Heart left ventricle (tissue), 16 donors: ENCODE measurements at places on chromosomes 6 and 20. TPM values are rescaled to one million over a fixed set of nuclear protein-coding genes. Genes with fewer than 3 reads are reported as not detected.
A peak's percentile ranks its signal among the peaks of the same experiment; 100 is the strongest.

PSMB9 gene
- total RNA-seq: 17.0 TPM

COL9A3 gene
- total RNA-seq: 6.0 TPM

C20orf96 gene
- 0.64 TPM for total RNA-seq

SFTA2 gene
- total RNA-seq: not detected

PDE10A gene
- 11.3 TPM for total RNA-seq

WFDC2 gene
- total RNA-seq: 4.7 TPM

MOCS3 gene
- total RNA-seq: 2.8 TPM

DNAH8 gene
- total RNA-seq: 0.50 TPM

CASP8AP2 gene
- 12.8 TPM for total RNA-seq

LY86 gene
- 0.75 TPM for total RNA-seq

ADGB gene
- total RNA-seq: not detected

HLA-F gene
- 34.7 TPM for total RNA-seq

C6orf141 gene
- 1.2 TPM for total RNA-seq

GRCh38 chr20:50273601-50274491 is 83.2 kb downstream of the CEBPB start:
- H3K36me3 ChIP-seq: no peaks in the 10 kb centered on the region
- DNase-seq: no peak
- H3K27ac ChIP-seq: peak overlapping the region; percentile 8
- H3K4me1 ChIP-seq: peaks cover 20% of the 10 kb centered on the region
- H3K27me3 ChIP-seq: no peaks in the 10 kb centered on the region

DNA sequence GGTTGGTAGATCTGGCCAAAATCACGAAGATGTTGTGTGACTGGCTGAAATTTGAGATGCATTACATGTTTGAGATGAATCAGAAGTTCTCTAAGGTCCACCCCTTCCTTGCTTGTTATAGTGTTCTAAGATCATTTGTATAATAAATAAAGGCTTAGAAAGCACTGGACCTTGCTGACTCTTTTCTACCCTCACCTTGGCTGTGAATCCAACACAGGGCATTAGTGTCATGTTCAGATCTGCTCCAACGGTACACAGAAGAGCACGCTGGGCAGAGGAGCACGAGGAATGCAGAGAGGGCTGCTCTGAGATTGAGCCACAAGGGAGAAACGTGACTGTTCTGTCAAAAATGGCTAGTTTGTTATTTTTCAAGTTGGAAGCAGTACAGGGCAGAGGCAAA is 169.5 kb upstream of the HDAC2 start:
- no peaks in the 10 kb centered on the region for H3K36me3 ChIP-seq
- H3K4me3 ChIP-seq: no peak overlapping the region
- DNase-seq: no peak
- H3K27ac ChIP-seq: no peak overlapping the region
- H3K27me3 ChIP-seq: no peaks in the 10 kb centered on the region
- H3K4me1 ChIP-seq: no peaks in the 10 kb centered on the region

- H3K27me3 ChIP-seq: no peaks in the 10 kb centered on the region
- H3K4me1 ChIP-seq: peaks cover 10% of the 10 kb centered on the region
- no peak overlapping the region for H3K27ac ChIP-seq
These were observed 1.6 kb upstream of the ZCCHC3 start for GRCh38 chr20:295804-296203.

- H3K4me1 ChIP-seq: peaks cover 4% of the 10 kb centered on the region
- no peaks in the 10 kb centered on the region for H3K36me3 ChIP-seq
- H3K27ac ChIP-seq: peak overlapping the region; percentile 89
- H3K4me3 ChIP-seq: peak overlapping the region; percentile 65
- H3K27me3 ChIP-seq: no peaks in the 10 kb centered on the region
- peak; percentile 95 for DNase-seq
These were observed 3.9 kb upstream of the SOX4 start for GRCh38 chr6:21589352-21590345.

- no peaks in the 10 kb centered on the region for H3K4me1 ChIP-seq
- no peak overlapping the region for H3K4me3 ChIP-seq
- DNase-seq: no peak
- no peaks in the 10 kb centered on the region for H3K27me3 ChIP-seq
- no peaks in the 10 kb centered on the region for H3K36me3 ChIP-seq
These were observed 53.6 kb downstream of the ENPP1 start for GRCh38 chr6:131861381-131861780.

DNA sequence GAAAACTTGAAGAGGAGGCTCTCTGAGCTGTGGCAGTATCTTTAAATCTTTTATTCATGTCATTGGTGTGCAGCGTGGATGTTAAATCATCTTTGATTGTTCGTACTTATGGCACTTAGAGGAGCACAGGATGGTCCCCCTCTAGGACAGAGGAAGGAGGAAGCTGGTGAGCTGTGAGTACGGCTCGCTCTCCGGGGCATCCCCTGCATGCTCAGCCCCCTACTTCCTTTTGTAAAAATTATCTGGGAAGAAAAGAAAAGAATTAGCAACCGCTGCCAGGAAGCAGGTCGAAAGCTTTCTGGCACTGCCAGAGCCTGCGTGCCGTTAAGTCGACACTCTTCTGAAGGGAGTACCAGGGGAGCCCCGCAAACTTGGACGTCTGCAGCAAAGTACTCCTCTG is 158.5 kb downstream of the SYNDIG1 start:
- H3K27me3 ChIP-seq: no peaks in the 10 kb centered on the region
- H3K36me3 ChIP-seq: no peaks in the 10 kb centered on the region
- peaks cover 8% of the 10 kb centered on the region for H3K4me1 ChIP-seq

GRCh38 chr6:6610031-6610591 is 21.6 kb downstream of the LY86 start:
- no peak overlapping the region for H3K27ac ChIP-seq
- DNase-seq: no peak
- no peak overlapping the region for H3K4me3 ChIP-seq
- no peaks in the 10 kb centered on the region for H3K4me1 ChIP-seq

- H3K27ac ChIP-seq: no peak overlapping the region
- no peaks in the 10 kb centered on the region for H3K27me3 ChIP-seq
- no peak overlapping the region for H3K4me3 ChIP-seq
- no peaks in the 10 kb centered on the region for H3K36me3 ChIP-seq
- no peak for DNase-seq
- H3K4me1 ChIP-seq: no peaks in the 10 kb centered on the region
These were observed 304.1 kb downstream of the CDH4 start for GRCh38 chr20:61556111-61556510.

GRCh38 chr6:6503191-6503590 is 85.3 kb upstream of the LY86 start:
- H3K36me3 ChIP-seq: no peaks in the 10 kb centered on the region
- H3K27me3 ChIP-seq: no peaks in the 10 kb centered on the region
- DNase-seq: no peak
- H3K4me1 ChIP-seq: no peaks in the 10 kb centered on the region

DNA sequence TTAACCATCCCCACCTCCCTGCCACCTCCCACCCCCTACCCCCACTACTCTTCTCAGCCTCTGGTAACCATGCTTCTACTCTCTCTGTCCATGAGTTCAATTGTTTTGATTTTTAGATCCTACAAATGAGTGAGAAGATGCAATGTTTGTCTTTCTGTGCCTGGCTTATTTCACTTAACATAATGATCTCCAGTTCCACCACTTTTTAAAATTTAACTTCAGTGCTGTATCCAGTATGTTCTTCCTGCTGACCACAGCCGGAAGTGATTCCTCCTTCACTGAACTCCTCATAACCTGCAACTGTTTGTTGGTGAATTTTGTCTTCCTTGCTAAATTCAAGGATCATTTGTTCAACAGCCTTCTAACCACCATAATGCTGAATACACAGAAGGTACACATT is 3.9 kb downstream of the MAP7 start:
- no peak overlapping the region for H3K4me3 ChIP-seq
- no peak overlapping the region for H3K27ac ChIP-seq
- no peak for DNase-seq
- H3K4me1 ChIP-seq: peaks cover 4% of the 10 kb centered on the region
- H3K27me3 ChIP-seq: no peaks in the 10 kb centered on the region

DNA sequence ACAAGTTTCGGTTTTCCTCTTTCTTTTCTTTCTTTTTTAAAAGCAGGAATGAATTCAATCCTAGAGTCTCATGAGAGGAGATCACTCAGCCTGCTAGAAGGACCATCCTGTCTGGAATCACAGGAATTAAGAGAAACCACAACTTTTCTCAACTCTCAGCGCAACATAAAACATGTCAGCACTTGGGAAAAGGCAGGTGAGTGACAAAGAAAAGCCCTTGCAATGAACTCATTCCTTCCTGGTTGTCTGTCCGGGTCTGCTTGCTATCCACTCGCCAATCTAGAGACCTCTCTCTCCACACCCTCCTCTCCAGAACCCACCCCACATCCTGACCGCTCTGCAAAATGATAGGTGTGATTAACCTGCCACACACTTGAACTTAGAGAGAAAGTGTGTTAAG is 253.8 kb downstream of the LY86 start:
- H3K27ac ChIP-seq: no peak overlapping the region
- no peaks in the 10 kb centered on the region for H3K4me1 ChIP-seq
- H3K36me3 ChIP-seq: no peaks in the 10 kb centered on the region
- no peak overlapping the region for H3K4me3 ChIP-seq
- H3K27me3 ChIP-seq: no peaks in the 10 kb centered on the region

DNA sequence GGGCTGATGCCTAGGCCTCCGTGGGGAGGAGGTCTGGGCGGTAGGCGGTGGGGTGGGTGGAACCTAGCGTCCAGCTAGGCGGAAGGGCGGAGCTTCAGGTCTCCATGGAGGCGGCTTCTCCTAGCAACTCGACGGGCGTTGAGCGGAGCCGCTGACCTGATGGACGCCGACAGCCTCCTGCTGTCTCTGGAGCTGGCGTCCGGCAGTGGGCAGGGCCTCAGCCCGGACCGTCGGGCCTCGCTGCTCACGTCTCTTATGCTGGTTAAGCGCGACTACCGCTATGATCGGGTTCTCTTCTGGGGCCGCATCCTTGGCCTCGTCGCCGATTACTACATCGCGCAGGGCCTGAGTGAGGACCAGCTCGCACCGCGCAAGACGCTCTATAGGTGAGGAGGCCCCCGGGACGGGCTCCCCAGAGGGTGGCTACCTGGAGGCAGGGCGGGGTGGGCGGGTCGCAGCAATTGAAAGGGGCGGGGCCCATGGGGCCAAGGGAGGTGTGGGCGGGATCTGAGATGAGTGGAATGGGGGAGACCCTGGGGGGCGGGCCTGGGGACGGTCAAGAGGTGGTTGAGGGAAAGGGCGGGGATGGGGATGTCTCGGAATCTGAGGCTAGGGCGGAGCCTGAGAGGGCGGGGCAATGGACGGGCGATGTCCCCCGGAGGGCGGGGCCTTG is at the start of gene RSPH9:
TSS of gene RSPH9 (plus strand) at position 97 of the 673 bp plus-strand sequence. CDS start at position 160, 63 bp downstream.
- peak within 1 kb of the TSS; percentile 20 for H3K4me3 ChIP-seq
- H3K27me3 ChIP-seq: no peaks in the 10 kb centered on the region
- H3K36me3 ChIP-seq: peaks cover 4% of the 10 kb centered on the region

GRCh38 chr20:50245498-50246366 is 55.1 kb downstream of the CEBPB start:
- no peak overlapping the region for H3K27ac ChIP-seq
- no peaks in the 10 kb centered on the region for H3K36me3 ChIP-seq
- peaks cover 3% of the 10 kb centered on the region for H3K27me3 ChIP-seq

GRCh38 chr6:52931351-52931750 is 21.9 kb upstream of the GSTA3 start:
- H3K4me3 ChIP-seq: no peak overlapping the region
- H3K4me1 ChIP-seq: no peaks in the 10 kb centered on the region
- H3K27me3 ChIP-seq: no peaks in the 10 kb centered on the region
- no peaks in the 10 kb centered on the region for H3K36me3 ChIP-seq
- no peak for DNase-seq
- no peak overlapping the region for H3K27ac ChIP-seq

DNA sequence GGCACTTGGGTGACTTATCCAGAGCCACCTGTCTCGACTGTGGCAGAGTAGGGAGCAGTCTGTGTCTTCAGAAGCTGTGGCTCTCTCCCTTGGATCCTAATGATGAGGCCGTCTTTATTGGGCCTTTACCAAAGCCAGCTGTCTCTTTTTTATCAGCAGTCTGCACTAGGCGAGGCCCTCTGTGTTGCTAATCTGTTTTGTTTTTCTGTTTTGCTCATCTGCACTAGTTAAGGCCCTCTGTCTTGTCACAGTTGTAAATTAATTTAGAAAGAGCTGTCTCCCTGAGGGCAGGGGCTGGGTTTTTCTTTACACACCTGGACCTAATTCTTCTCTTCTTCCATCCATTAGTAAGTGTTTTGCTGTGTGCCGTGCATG is 45.0 kb downstream of the CDS2 start:
- H3K4me1 ChIP-seq: peaks cover 86% of the 10 kb centered on the region
- H3K27me3 ChIP-seq: no peaks in the 10 kb centered on the region
- H3K27ac ChIP-seq: peak overlapping the region; percentile 74
- H3K36me3 ChIP-seq: peaks cover 32% of the 10 kb centered on the region

GRCh38 chr6:37049758-37050044 is 44.2 kb downstream of the FGD2 start:
- no peak overlapping the region for H3K4me3 ChIP-seq
- peak overlapping the region; percentile 64 for H3K27ac ChIP-seq
- no peak for DNase-seq
- H3K27me3 ChIP-seq: no peaks in the 10 kb centered on the region
- H3K36me3 ChIP-seq: no peaks in the 10 kb centered on the region

DNA sequence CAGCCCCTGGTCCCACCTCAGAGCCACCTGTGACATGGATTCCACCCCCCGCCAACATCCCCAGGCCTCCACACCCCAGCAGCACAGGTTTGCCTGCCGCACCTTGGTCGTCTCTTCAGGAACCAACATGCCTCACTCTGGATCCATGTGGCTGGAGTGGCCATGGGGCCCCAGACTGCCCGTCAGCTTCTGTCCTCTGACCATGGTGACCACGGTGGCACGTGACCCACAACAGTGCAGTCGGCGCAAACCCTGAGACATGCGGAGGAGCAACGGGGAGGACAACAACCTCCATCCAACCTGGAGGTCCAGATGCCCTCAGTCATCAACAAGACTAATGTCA is 85.6 kb downstream of the ANKRD60 start:
- peaks cover 16% of the 10 kb centered on the region for H3K27me3 ChIP-seq
- no peak overlapping the region for H3K4me3 ChIP-seq
- DNase-seq: no peak
- H3K27ac ChIP-seq: no peak overlapping the region
- H3K36me3 ChIP-seq: no peaks in the 10 kb centered on the region
- H3K4me1 ChIP-seq: peaks cover 3% of the 10 kb centered on the region

GRCh38 chr6:56891754-56892153 is 63.2 kb upstream of the BEND6 start:
- no peak for DNase-seq
- H3K36me3 ChIP-seq: no peaks in the 10 kb centered on the region
- H3K4me1 ChIP-seq: no peaks in the 10 kb centered on the region
- H3K27me3 ChIP-seq: no peaks in the 10 kb centered on the region
- no peak overlapping the region for H3K4me3 ChIP-seq

DNA sequence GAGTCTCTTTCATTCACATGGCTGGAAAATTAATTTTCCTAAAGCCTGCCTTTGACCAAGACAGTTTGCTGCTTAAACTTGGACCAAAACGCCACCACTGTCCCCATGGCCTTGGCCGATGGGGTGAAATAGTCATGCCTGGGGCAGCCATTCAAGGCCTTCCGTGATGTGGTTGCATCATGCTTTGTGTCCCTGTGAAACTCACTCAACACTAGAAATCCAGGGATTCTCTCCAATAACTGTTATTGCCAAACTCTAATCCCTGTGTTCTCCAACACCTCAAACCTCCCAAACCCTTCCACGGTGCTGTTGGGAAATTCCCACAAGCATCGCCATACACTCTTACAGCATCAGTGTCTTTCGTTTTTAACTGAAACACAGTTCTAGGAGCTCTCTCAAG is 1.4 kb upstream of the TXNDC5 start:
- no peak overlapping the region for H3K4me3 ChIP-seq
- H3K4me1 ChIP-seq: peaks cover 9% of the 10 kb centered on the region
- no peak for DNase-seq
